ENCODE measurements at places on chromosomes 16 and 17.

DNA sequence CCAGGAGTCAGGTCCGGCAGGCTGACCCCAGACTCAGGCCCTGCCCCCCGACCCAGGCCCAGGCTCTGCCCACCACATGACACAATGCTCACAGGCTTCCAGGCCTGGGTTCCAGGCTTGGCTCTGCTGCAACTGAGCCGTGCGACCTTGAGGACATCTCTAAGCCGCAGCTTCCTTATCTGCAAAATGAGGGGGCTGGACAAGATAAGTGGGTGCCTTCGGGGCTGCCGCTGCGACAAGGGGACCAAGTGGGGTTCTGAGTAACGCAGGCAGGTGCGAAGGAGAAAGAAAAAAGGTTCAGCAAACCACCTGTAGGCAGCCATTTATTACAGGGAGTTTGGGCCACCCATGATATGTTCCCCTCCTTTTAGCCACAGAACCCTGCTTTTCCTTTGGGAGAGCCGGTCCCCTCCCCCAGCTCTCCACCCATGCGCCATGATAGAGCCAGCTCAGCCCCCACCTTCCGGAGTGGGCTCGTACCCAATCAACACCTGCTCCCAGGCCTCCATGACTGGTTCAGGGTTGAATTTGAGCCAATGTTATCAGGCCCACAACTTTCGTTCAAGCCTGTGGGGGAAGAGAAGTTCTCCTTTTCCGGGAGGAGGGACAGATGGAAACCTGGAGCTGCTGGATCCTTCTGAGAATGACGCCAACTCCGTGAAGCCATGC lies 38.2 kb downstream of the RTN4RL1 start:
- DNase-seq: no peak

GRCh38 chr17:61307905-61308886 lies 91.4 kb upstream of the TBX2 start:
- DNase-seq: no peak

- DNase-seq: no peak
Observed at GRCh38 chr17:37567137-37567536, 42.1 kb downstream of the SYNRG start.

GRCh38 chr17:58330997-58331814 lies 2.6 kb upstream of the TSPOAP1 start:
- DNase-seq: no peak

DNA sequence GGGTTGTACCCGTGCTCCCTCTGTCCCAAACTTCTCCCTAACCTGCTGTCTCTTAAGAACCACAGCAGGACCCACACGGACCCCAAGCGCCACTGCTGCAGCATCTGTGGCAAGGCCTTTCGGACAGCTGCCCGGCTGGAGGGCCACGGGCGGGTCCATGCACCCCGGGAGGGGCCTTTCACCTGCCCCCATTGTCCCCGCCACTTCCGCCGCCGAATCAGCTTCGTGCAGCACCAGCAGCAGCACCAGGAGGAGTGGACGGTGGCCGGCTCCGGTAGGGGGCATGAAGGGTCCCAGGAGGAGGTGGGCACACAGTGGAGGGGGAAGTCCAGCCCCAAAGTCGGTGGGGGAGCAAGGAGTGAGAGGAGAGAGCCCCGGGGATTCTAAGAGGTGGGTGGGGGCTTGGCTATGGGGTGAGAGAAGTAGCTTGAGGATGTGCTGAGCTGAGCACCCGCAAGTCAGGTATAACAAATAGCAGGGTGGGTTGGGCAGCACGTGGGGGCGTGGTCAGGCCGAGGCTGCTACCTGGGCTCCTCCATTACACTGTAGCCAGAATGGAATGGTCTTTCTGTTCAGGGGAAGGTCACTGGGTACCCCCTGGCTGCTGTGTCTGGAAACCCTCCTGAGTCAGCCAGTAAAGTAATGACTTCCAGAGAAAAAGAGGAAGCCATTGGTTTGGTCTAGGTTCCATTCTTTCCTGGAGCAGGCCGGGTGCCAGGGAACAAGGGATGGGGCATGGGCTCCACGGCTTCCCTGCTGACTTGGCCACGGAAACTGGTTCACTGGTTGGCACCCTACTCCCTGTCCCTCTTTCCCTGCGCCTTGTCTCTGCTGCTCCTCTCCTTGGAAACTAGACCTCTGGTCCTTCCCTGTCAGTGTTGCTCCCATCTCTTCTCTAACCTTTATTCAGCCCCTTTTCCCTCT lies 7.1 kb downstream of the PRSS53 start:
- DNase-seq: no peak

DNA sequence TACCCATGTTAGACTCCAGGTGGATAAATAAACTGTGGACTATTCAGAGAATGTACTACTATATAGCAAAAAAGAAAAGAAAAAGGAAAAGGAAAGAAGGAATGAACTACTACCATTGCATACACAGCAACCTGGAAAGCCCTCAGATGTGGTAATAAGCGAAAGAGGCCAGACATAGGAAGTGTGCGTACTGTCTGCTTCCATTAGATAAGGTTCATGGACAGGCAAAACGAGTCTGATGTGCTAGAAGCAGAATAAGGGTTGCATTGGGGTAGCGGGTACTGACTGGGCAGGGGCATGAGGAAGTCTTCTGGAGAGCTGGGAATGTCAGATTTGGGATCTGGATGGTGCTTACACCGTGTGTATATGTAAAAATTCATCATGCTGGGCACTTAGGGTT lies 21.8 kb downstream of the CLEC16A start:
- no peak for DNase-seq

GRCh38 chr16:87877942-87878507 lies 8.7 kb upstream of the SLC7A5 start:
- DNase-seq: no peak

DNA sequence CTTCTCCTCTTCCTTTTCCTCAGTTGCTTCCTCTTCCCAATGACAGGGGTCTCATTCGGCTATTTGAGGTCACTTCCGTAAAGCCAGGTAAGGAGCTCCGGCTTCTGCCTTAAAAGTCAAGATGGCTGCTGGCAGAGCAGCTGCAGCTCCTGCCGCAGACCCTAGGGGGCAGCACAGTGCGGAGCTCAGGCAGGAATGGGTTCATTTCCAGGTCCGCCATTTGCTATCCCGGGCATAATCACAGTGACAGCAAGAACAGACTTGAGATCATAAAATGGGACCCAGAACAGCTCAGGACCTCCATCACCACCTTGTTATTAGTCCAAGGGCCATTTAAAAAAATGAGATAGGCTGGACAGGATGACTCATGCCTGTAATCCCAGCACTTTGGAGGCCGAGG lies 199.5 kb downstream of the ZNF18 start:
- no peak for DNase-seq
